ENCODE measurements at places on chromosomes 7 and 10. TPM values are rescaled to one million over a fixed set of nuclear protein-coding genes. Genes with fewer than 3 reads are reported as not detected.

The HELLS gene
- total RNA-seq, result 10.3 TPM

DNA sequence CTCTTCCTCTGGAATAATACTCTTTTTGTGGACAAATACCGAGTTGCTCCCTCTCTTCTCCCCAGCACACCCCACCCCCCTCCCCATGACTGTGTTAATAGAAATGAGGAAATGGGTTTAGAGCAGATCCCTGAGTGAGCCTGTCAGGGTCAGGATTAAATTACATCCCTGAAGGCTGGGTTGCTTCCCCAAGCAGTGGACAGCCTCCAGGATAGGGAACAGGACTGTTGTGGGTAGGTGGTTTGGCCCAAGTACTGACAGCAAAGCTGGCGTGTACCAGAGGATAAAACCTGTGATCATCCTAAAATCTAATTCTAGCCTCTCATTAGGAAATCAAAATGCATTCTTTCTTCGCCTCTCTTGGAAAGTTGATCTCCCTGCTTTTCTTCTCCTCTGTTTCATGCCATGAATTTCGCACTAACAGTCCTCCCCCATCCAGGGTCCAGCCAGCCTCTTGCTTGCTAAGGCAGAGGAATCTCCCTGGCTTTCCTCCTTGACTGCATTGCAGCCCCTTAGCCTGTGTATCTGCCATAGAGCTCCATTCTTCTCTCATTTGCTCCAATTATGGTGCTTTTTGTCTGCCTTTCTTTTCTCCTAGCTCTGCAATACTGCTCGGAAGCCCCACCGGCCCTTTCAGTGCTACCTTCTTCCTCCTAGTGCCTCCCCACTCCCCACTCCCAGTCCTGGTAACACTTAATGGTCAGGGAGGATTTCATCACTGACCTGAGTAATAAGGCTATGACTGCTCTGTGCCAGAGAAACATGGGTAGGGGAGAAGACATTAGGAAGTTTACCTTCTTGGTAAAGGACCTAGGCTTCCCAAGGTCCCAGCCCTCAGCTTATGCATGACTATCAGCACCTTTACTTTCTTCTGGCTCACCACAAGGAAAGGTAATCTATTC lies 8.4 kb downstream of the LRRC4 start:
- H3K27ac ChIP-seq, result no peak overlapping the region
- H3K4me1 ChIP-seq, result no peaks in the 10 kb centered on the region
- H3K4me3 ChIP-seq, result no peak overlapping the region
- H3K36me3 ChIP-seq, result peaks cover 14% of the 10 kb centered on the region
- no peaks in the 10 kb centered on the region for H3K27me3 ChIP-seq

GRCh38 chr7:130875265-130875741 lies 141.3 kb upstream of the KLF14 start:
- H3K36me3 ChIP-seq, result peaks cover 82% of the 10 kb centered on the region
- no peaks in the 10 kb centered on the region for H3K27me3 ChIP-seq
- no peaks in the 10 kb centered on the region for H3K4me1 ChIP-seq
- no peak overlapping the region for H3K4me3 ChIP-seq
- no peak overlapping the region for H3K27ac ChIP-seq
- DNase-seq, result peak; percentile 53

- H3K36me3 ChIP-seq, result no peaks in the 10 kb centered on the region
- H3K27me3 ChIP-seq, result peaks cover 25% of the 10 kb centered on the region
- DNase-seq, result no peak
- no peak overlapping the region for H3K27ac ChIP-seq
- H3K4me1 ChIP-seq, result peaks cover 4% of the 10 kb centered on the region
These were observed 6.2 kb downstream of the SLC26A4 start for GRCh38 chr7:107666790-107667189.

DNA sequence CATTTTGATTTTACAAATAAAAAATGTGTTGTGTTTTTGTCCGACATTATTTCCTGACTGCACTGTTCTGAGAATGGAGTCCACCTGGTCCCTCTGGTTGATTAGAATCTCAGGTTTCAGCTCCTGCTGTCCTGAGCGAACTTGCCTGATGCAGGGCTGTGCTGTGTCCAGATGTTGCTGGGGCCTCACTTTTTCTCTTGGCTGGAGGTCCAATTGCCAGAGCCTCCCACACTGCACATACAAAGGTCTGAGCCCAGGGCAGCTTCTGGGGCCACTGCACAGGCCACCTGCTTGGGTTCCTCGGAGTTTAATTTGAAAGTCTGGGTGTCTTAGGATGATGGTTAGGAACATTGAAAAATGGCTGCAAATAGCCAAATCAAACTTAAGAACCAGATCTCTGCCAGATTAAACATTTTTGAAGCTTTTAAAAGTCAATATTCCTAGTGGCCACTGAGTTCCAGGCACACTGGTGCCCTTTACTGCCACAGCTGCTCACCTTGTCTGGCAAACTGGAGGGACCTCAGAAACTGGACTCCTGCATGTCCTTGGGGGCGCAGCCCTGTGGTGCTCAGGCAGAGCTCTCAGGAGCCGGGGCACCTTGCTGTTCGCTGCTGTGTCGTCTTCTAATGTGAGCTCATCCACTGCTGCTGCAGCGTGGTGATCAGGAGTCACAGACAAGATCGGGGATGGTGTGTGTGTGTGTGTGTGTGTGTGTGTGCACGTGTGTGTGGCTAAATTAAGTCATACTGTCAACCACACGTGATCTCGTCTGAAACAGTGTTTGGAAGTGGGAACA lies 75.0 kb downstream of the WDR37 start:
- no peak for DNase-seq
- H3K27me3 ChIP-seq, result no peaks in the 10 kb centered on the region
- H3K4me3 ChIP-seq, result no peak overlapping the region
- no peaks in the 10 kb centered on the region for H3K4me1 ChIP-seq
- peaks cover 49% of the 10 kb centered on the region for H3K36me3 ChIP-seq

Data from CD4-positive, alpha-beta T cell (primary cell).